ENCODE measurements at places on chromosomes 2 and 18.

DNA sequence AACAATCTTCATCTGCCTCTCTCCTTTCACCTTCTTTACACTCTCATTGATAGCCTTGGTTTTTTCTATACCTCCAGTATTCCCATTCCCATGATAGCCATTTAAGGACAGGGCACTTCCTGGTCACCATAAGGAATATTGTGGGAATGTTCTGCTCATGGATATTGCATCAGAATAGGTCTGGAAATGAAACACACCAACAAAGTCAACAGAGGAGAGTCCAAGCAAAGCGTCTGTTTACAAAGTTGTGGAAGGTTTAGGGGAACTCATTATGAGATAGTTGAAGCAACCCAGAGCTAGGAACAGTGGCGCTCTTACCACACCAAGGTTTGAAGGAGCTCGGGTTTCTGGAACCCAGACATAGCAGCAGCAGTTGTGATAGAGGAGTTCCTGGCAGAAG, 150.3 kb upstream of the TNP1 start:
- DNase-seq, result no peak

DNA sequence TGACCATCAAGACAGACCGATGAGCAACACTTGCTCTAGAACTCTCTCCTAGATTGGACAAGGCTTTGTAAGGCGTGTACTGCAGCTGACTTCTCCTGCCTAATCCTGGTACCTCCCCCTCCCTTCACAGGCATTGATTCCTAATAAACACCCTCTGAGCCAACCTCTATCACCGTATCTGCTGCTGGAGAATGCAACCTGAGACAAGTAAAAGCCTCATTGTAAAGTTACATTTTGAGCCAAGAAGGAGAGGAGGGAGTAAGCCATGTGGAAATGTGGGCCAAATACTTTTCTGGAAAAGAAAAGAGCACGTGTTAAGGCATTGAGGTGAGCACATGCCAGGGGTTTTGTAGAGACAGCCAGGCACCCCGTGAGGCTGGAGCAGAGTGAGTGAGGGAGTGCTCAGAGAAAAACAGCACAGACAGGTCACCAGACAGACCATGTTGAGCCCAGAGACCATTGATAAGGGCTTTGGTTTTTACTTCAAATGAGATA, 2.6 kb upstream of the WDFY1 start:
- DNase-seq, result no peak

GRCh38 chr2:233173115-233173514, 78.4 kb upstream of the ATG16L1 start:
- DNase-seq, result peak; percentile 54

DNA sequence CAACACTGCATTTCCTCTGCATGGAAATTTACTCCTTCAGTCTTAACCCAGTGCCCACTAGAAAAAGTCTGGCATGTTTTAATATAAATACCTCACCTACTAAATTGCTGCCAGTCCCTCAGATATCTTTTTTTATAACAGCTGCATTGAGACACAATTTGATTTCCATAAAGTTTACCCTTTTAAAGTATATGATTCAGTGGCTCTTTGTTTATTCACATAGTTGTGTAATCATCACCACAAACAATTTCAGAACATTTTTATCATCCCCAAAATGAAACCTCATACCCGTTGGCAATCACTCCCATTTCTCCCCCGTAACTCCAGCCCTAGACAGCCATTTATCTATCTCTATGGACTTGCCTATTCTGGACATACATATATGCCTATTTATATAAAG, 17.0 kb upstream of the FRZB start:
- DNase-seq, result no peak

DNA sequence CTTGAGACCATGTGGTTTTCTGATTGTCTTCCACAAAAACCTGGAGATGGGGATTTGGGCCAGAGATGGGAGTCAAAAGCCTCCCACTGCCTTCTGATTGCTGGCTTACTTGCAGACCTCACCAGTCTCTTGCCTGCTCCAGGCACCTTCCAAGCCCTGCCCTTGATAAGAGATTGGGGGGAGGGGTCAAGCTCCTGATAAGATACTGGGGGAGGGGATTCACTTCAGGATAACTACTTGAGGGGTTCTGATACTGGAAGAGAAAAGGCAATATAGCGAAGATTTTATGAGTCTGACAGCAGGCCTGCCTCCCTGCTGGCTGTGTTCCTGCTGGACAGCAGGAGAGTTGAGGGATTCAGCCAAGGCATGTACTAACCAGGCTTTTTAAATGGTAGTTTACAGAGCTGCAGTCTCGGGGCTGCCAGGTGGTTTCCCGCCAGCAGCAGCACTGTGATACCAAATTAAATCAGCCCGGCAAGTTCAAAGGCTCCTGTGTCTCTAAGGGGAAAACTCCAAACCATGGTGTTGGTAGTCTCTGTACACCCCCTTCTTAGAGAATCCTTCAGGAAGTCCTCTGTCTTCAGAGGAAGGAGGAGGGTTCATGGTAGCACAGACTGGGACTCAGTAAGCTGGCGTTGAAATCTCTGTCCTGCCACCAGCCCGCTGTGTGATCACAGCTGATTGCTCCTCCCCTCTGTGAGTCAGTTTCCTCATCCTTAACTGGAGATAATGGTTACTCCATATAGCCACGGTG, 58.3 kb downstream of the FBXO36 start:
- DNase-seq, result peak; percentile 8

GRCh38 chr18:47868744-47869143, 61.7 kb downstream of the SMAD2 start:
- DNase-seq, result no peak

GRCh38 chr2:17747684-17748452, 5.7 kb downstream of the SMC6 start:
- no peak for DNase-seq

- DNase-seq, result no peak
Measured at GRCh38 chr2:64212346-64212745, 68.1 kb upstream of the PELI1 start.

DNA sequence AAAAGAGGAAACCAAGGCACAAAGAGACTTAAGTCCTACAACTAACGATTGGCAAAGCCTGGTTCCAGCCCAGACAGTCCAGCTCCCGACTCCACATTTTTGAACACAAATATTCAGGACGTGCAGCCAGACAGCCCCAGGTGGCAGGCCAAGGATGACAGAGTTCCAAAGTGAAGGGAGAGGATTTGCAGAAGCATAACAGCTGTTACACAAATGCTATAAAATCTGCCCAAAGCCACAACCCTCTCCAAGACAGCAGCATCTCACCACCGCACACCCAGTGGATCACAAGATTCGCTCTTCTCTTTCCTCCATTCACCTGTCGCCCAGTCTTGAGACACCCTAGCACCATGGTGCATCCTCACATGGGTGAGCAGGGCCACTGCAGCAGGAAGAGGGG, 227.1 kb upstream of the ID2 start:
- DNase-seq, result no peak

DNA sequence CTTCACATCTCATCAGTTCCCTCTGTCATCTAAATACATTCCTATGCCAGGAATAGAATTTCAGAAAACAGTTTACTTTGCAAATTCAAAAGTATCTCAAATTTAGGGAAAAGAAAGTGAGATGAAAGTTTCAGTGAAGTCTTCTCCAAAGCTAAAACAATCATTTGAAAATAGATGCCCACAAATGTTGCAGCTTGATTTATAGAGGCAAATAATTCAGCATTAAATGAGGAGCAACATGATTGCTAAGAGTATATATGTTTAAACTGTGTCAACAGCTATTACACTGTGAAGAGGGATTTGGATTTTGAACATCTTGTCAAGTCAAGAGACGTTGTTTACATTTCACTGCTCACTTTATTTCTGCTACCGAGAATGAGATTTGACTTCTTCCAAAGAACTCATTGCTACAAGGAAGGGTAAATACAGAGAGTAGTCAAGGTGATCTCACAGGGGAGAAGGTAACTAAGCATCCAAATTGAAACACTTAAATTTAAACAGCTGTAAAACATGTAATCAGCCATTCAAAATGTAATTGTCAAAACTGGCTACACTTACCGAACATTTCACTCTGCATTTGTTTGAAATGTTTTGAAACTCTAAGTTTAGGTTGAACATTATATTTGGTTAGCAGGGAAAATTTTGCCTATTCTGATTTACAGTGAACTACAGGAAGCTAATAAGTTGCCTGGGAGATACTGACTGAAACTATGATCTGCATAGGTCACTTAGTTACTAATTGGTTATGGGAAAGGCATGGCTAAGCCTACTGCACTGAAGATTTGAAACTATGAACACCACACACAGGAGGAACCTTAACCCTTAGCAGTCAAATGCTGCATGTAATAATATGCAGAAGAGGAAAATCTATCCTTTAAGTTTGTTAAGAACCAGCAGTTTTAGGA, 33.2 kb upstream of the GALNT3 start:
- DNase-seq, result no peak

DNA sequence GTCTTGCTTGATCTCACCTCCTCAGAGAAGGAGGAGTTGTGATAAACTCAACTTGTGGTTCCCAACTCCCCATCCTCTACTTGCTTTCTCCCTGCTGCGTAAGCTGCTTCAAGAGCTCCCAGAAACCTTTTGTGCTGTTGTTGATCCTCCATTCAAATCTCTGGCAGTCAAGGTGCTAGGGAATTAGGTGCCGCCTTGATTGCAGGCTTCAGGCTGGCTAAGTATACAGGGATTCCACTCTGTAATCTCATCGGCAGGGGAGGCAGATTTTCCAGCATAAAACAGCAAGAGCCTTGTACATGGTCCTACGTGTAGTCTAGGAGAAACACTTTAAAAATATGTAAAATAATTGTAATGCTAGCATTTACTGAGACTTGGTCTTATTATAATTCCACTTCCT, 116.2 kb upstream of the DDX18 start:
- DNase-seq, result no peak

- no peak for DNase-seq
Measured at GRCh38 chr2:64406407-64406774, 47.6 kb upstream of the LGALSL start.

DNA sequence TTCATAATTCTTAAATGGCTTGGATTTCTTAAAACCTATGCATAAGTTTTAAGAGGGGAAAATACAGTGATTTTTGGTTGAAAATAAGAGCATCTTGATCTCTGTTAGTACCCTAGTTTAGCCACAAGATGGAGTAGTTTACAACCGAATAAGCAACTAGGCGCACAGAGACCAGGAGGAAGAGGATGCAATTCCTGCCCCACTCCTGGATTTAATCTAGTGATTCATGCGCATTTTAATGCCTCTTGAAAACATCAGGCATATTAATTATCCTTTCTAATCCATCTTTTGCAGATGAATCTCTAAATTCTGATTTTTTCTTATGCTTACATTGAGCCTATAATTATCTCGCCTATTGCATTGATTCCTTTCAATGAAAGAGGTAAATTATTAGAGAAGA, 76.7 kb downstream of the MRPS9 start:
- DNase-seq, result peak; percentile 80

GRCh38 chr2:230937362-230937761, 12.3 kb upstream of the GPR55 start:
- no peak for DNase-seq

DNA sequence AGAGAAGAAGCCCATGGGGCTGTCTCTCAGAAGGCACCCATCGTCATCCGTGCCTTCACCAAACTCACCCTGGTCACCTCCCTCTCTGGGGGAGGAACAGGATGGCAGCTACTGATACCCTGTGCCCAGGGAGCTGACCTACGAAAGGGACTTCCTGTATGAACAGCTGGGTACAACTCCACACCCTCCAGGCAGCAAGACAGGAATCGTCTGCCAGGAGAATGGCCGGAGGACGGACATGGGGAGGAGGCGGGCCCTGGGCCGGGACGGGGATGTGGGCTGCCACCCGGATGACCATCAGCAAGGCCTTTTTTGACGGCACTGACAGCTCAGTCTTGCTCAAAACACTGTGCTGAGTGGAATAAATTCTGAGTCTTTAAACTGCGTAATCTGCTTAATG, 243.6 kb downstream of the HDAC4 start:
- no peak for DNase-seq

DNA sequence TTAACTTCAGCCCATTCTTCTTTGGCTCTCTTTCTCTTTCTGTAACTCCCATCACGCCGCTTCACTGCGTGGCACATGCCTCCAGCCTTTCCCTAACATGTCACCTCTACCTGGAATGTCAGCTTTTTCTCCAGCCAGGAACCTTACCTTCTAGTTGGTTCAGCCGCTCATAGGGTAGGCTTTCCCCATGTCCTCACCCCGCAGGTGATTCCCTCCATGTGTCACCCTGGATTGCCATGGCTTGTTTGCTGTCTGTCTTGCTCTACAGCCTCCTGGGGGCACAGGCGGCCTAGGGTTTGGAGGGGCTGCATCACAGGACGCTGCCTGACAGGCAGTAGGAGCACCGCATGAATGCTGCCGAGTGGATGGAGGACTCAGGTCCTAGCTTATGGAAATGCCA, 39.2 kb downstream of the ARHGEF4 start:
- no peak for DNase-seq

- no peak for DNase-seq
Measured at GRCh38 chr2:221569871-221570270, 2.2 kb downstream of the EPHA4 start.

DNA sequence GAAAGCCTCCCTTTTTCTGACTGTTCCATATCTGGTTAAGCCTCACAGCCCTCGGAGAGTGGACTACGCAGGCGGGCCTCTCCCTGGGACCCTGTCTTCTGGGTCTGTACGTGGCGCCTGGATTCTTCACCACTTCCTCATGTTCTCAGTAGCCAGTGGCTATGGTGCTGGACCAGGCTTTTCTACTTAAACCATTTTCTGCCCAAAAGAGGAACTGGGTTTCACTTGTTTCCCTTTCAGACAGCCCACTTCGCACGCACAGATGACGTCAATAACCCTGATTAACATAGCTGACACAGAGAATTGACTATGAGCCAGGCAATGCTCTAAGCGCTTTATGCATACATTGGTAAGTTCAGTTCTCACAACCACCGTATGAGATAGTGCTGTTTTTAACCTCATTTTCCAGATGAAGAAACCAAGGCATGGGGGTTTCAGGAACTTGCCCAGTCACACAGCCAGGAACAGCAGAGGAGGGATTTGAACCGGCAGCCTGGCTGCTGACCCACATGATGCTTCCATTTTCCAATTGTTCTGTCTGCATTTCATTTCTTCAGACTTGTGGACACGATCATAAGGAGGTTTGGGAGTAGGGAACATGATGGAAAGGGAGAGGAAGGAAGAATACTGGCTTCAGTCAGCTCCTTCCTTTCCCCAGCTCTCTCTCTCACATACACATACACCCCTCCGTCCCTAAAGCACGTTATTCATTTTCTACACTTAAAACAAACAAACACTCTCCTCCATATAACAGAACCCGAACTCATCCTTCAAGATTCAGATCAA, 41.7 kb downstream of the MYOM1 start:
- no peak for DNase-seq

All from RKO (cell line).